Fibroblast of skin of right biceps (primary cell): ENCODE measurements at places on chromosomes 4 and X.

DNA sequence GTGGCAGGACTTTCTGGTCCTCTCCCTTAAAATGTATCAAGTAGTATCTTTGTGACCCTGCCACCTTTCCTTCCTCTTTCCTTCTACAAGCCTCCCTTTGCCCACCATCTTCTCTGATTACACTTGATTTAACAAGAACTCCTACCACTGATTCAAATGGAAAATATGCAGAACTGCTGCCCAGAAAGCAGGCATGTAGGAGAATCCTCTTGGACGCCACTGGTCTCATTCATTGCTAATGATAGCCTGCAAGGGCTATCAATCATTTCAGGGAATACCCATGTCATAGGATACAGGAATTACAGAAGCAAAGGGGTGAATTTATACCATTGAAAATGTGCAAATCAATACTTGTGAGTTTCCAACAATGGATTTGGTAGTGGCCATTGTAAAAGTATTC, 294.6 kb upstream of the NRK start:
- DNase-seq = peak; percentile 18

DNA sequence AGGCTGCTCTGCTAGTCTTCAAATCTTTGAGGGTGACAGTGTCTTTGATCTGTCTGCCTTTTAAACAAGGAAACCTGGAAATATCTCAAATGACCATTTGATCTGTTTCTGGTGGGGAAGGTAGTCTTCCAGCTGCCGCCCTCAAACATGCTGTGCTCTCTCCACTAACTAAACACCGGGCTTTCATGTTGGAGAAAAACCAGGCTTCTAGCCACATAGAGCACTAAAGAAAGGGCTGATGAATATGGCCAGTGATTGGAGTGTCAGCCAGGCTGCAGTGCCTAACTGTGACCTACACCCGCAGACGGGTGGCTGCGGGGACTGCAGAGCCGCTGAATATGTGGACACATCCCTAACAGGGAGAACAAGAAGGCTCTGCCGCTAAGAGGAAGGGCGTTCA, 85.9 kb downstream of the UNC5C start:
- DNase-seq = no peak

DNA sequence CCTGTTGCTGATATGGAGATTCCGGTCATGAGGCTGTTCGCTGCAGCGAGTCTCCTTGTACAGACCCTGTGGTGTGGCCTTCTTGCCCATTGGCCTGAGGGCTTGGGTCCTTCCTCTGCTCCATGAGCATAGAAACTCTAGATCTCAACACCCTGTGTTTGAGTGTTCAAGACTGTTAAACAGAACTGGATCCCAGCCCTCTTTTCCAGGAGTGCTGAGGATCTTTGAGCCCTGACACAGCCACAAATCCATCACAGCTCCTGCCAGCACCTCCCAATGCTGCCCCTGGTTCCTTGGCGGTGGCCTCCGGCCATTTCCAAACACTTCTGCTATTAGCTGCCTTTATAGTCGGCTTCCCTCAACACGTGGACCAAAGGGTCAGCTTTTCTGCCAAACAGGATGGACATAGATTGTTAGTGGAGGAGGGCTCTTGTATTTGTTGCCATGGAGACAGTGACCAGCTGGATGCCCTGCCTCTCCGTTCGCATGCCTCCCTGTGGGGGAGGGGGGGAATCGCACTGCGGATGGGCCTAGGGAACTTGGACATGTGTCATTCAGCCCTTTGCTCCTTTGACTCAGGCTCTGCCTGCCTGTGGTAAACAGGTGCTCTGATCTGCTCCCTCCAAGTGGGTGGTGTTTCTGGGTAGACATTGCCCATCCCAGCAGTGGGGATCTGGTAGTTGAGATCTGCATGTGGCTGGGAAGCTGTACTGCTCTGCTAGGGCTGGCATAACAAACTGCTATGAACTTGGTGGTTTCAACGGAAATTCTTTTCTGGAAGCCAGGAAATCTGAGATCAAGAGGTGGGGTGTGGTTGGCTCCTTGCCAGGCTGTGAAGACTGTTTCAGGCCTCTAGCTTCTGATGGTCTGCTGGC, 6.9 kb upstream of the WDR1 start:
- DNase-seq = peak; percentile 42

DNA sequence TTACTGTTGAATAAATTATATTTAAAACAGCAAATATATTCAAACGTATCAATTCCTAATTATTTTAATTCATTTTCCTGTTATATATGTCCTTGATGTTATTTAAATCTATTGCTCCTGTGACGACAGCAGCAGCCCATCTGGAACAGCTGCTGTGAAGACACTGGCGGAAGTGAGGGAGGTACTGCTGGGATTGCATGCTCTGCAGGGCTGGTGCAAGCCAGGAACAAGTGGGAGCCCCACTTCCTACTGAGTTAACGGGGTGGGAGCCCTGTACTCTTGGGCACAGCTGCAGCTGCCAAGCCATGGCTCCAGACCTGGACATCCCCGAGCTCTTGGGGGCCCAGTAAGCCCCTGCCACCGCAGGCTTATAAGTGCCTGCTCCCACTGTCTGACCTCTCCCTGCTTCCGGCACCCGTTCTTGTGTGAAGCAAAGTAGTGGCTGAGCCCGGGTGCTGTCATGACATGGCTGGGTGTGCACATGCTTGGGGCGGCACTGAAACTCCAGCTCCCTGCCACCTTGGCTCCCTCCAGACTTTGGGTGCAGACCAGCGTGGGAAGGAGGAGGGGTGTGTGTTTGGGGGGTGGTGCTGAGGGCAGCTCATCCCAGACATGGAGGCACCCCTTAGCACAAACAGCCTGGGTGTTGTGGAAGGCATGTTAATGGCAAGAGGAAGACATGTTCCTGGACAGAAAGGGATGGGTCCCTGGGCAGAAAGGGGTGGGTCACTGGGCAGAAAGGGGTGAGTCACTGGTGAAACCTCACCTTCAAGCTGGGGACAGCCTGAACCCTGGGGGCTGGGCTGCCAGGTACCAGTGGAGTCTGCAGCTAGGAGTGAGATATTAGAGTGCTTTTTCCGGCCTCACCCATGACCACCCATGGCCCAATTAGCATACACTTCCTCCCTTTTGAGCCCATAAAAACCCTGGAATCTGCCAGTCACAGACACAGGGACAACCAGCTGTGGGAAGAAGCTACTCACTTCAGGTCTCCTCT, 1981.3 kb upstream of the IGFBP7 start:
- DNase-seq = no peak

- no peak for DNase-seq
These were observed 7.8 kb downstream of the CXXC4 start for GRCh38 chr4:104486716-104487504.

GRCh38 chrX:30920271-30920670, 31.2 kb upstream of the TAB3 start:
- DNase-seq = peak; percentile 39

GRCh38 chr4:59945277-59945676, 1254.8 kb upstream of the ADGRL3 start:
- peak; percentile 7 for DNase-seq

DNA sequence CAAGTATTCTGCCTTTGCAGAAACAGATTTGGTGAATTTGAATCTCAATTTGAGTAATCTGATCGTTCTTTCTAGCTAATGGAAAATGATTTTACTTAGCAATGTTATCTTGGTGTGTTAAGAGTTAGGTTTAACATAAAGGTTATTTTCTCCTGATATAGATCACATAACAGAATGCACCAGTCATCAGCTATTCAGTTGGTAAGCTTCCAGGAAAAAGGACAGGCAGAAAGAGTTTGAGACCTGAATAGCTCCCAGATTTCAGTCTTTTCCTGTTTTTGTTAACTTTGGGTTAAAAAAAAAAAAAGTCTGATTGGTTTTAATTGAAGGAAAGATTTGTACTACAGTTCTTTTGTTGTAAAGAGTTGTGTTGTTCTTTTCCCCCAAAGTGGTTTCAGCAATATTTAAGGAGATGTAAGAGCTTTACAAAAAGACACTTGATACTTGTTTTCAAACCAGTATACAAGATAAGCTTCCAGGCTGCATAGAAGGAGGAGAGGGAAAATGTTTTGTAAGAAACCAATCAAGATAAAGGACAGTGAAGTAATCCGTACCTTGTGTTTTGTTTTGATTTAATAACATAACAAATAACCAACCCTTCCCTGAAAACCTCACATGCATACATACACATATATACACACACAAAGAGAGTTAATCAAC, 15.3 kb downstream of the PLP1 start:
- peak; percentile 68 for DNase-seq

DNA sequence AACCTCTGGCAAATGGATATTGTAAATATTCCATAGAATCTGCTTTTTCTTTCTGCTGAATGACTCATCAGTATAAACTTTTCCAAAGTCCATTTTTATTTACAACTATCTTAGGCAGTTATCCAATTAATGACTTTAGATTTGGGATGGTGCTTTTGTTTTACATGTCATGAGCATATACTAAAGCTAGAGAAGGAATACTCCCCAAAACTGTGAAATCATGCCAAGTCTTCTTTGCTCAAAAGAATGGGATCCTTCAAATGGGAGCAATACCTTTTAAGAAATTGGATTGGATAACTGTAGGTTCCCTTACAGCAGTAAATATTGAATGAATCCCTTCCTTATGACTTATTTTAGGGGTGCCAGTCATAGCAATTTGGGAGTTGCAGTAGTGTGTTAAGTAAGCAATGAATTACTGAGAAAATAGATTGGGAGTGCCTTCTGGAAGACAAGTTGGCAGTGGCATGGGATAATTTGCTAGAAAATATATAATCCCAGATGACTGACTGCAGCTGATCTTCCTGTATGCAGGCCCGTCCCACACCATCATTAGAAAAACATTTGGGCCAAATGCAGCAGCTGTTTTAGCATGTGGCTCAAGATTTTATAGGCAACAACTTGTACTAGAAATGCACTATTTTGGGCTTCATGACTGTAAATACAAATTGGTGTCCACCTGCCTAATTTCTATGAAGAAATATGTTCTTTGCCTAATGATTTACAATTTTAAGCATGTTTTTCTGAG, 2.8 kb downstream of the TMPRSS11D start:
- DNase-seq = no peak

DNA sequence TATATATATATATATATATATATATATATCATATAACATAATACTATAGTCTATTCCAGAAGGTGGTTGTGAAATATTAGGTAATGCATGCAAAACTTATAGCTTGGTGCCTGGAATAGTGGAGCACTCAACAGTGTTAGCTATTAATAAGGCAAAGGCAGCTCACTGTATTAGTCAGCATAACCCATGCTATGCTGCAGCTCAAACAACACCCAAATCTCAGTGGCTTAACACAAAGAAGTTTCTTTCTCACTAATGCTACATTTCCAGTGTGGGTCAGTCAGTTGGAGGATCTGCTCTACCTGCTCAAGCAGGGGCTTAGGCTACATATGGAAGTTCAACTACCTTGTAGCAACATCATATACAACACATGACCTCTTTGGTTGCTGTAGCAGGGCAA, 5.2 kb upstream of the RPGR start:
- DNase-seq = no peak

- DNase-seq = peak; percentile 60
These were observed 1.2 kb downstream of the TMEM255A start for GRCh38 chrX:120309873-120310705.
